ENCODE measurements at places on chromosomes 3 and 15. TPM values are rescaled to one million over a fixed set of nuclear protein-coding genes. Genes with fewer than 3 reads are reported as not detected.

Gene TRPC1
- 3.1 TPM for total RNA-seq

Gene SYNPR
- total RNA-seq = not detected

Gene LYZL4
- not detected for total RNA-seq

Gene CD80
- total RNA-seq = 0.17 TPM

Gene ADGRG7
- not detected for total RNA-seq

Gene MRPL47
- 28.6 TPM for total RNA-seq

Gene RTP1
- total RNA-seq = not detected

Gene SPPL2A
- total RNA-seq = 26.6 TPM

Gene SPATA12
- not detected for total RNA-seq

Gene CHRM5
- not detected for total RNA-seq

Gene TCF12
- 54.0 TPM for total RNA-seq

Gene MYD88
- 26.9 TPM for total RNA-seq

Data from CD4-positive, alpha-beta T cell (primary cell).